Activated CD4-positive, alpha-beta T cell treated with anti-CD3 and anti-CD28 coated beads, Interleukin-10, Interleukin-2, amounts not matched to agents 100 ng/mL and 50 ng/mL, durations not matched to agents 16 hours and 8 hours (primary cell): ENCODE measurements at places on chromosomes 3 and 15.
A peak's percentile ranks its signal among the peaks of the same experiment; 100 is the strongest.

DNA sequence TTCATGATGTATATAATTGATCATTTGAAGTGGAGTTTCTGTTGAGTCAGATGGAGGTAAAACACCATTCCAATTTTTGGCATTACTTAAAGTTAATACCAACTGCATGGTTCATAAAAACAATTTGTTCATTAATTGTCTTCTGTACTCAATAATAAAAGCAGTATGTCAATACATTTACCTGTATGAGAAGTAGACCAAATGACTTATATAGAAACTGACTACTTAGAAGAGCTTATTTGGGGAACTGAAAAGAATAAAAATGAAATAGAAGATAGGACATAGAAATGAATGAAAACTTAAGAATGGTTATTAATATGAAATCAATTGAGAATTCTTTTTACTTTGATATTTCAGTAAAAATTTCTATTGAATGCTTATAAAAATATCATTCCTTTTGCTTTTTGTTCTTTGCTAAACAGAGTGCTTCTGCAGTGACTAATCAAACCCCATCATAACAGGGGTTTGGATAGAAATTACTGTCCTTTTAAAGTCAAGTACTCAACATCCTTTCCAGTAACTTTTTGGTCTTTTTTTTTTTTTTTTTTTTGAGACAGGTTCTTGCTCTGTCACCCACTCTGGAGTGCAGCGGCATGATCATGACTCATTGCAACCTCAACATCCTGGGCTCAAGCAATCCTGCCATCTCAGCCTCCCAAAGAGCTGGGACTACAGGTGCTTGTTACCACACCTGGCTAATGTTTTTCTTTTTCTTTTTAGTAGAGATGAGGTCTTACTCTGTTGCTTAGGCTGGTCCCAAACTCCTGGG, 6.5 kb upstream of the CRYBG3 start:
- peak; percentile 78 for DNase-seq

DNA sequence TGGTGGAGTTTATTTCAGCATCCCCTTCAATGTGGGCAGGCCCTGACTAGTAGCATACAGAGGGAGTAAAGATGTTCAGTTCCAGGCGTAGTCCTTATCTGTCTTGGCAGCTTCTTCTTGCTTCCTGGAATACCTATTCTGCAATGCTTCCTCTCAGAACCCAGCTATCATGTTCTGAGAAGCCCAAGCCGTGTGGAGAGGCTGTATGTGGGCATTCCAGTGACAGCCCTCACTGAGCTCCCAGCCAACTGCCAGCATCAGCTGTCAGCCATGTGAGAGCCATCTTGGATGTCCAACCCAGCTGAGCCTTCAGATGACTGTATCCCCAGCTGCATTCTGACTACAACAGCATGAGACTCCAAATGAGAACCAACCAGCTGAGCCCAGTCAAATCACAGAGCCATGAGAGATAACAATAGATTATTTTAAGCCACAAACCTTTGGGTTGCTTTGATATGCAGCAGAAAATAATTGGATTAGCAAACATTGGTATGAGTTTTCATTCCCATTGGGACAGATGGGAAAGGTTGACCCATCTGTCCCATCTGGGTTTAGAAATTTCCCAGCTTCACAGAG, 8.4 kb upstream of the CMTM7 start:
- no peak for DNase-seq

DNA sequence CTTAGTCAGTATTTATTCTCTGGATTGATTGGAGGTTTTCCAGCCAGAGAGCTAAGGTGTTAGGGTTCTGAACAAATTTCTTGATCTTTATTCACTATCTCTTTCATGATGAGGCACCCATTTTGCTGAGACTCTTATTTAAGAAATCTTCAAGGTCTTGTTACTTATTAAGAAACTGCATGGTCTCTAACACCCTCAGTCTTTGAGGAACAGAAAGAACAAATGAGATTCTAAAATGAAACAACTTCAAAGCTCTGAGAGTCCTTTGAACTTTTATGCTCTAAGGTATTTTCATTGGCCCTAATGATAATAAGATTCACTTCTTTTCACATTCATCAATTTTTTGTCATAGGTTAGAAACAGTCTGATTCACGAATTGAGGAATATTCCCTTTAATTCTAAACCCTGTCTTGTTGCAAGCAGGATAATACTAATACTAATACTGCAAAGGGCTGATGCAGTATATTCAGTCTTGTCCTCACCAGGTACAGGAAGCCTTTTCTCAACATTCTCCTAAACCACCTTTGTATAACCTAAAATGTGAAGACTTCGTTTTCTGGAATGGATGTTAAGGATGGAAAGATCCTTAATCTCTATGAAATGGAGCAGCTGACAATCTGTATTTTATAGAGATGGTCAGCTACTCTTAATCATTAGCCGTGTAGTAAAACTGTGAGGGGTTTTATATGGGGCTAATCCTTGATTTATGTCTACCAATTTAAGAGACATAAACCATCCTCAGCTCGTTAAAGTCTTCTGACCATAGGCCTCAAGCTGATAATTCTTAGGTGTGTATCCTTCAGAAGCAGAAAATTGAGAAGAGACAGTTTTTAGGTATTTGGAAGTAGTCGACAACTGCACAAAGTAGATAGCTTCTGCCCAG, 198.3 kb downstream of the OTOL1 start:
- no peak for DNase-seq

DNA sequence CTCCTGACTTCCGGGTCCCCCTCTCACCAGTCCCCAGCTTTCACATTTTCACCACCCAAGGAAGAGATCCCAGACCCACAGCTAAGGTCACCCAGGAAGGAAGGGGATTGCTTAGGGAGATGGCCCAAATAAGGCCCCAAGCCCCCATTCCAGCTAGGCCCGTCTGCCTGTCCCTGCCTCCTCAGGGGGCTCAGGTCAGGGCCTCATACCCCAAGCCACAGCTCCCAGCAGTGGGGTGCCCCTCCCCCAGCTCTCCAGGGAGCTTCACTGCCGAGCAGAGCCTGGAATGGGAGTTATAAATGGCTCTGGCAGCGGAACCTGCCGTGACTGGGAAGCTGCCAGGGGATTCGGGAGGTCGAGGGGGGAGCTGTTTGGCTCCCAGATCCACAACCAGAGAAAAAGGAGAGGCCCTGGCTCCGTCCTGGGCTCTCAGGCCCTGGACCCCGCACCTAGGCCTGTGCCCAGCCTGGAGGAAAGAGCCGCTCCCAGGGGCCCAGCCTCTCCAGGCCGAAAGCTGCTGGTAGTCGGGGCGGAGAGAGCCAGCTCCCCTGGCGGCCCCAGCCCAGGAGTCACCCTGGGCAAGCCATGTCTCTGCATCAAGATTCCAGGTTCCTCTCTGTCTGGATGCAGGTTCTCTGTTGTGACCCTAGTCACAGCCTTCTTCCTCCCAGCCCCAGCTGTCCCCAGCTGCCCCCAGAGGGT, 550 bp downstream of the CCDC9B start:
- DNase-seq = no peak

DNA sequence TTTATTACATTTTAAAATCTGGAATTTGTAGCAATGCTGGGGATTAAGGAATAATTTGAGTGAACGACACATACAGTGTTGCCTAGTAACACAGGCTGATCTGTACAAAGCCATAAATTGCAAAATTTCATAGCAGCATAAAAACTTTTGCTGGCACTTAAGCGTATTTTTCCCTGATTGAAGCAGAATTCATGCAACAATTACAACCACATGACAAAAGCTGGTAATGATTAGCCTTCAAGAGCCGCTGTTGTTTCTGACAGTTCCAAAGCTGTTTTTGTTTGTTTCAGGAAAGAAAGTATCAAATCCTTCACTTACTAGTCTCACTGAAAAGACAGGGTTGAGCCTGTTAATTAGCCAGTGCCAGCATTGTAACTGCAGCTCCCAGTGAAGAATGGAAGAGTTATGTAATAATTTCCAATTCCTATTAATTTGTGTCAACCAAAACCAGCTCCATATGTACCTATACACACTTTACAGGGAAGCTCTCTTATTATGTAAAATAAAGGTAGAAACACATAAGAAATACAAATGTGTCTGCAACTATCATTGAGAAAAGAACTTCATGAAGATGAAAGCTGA, 60.7 kb downstream of the AGTR1 start:
- no peak for DNase-seq

- no peak for DNase-seq
Measured at GRCh38 chr3:72462595-72463011, 385.6 kb downstream of the SHQ1 start.

GRCh38 chr15:72230197-72231065, 559 bp downstream of the PKM start:
- peak; percentile 92 for DNase-seq

GRCh38 chr3:105466495-105467404, 100.0 kb downstream of the ALCAM start:
- DNase-seq = no peak

GRCh38 chr3:177420651-177421480, 223.6 kb upstream of the TBL1XR1 start:
- DNase-seq = no peak

- no peak for DNase-seq
Measured at GRCh38 chr3:111581403-111582119, 13.6 kb downstream of the ZBED2 start.

GRCh38 chr3:14007006-14007405, 117.7 kb downstream of the CHCHD4 start:
- no peak for DNase-seq

- no peak for DNase-seq
Measured at GRCh38 chr15:79952329-79952728, 18.7 kb downstream of the BCL2A1 start.

DNA sequence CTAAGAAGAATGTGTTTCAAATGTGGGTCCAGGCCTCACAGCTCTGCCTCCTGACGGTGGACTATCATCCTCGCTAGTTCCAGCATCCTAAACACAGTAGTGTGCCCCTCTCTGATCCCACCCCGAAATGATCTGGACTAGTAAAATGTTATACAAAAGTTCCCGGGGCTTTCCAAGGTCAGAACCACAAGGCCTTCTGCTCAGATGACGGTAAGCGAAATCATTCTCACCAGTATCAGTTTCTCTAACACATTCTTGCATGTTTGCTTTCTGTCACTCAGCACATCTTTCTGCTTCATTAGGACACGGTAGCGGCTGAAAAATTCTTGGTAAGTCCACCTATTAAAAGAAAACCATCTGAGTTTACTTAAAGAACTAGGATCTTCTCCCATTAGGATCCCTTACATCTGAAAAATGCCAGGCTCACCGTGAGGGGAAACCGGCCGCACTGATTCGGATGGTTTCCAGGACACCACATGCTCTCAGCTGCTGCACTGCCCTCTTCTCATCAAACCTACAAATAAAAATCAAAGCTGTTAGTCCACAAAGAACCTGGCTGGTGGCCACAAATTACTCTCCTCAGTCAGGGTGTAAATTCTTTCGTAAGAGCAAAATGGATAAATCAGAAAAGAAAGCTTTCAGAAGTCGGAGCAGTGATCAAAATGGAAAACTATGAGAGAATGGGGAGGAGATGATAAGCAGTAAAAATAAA, 83.9 kb upstream of the MYO5C start:
- peak; percentile 84 for DNase-seq

GRCh38 chr3:14336749-14337598, 65.4 kb upstream of the SLC6A6 start:
- DNase-seq = no peak

GRCh38 chr3:103459815-103460214, 1025.0 kb downstream of the ZPLD1 start:
- no peak for DNase-seq

DNA sequence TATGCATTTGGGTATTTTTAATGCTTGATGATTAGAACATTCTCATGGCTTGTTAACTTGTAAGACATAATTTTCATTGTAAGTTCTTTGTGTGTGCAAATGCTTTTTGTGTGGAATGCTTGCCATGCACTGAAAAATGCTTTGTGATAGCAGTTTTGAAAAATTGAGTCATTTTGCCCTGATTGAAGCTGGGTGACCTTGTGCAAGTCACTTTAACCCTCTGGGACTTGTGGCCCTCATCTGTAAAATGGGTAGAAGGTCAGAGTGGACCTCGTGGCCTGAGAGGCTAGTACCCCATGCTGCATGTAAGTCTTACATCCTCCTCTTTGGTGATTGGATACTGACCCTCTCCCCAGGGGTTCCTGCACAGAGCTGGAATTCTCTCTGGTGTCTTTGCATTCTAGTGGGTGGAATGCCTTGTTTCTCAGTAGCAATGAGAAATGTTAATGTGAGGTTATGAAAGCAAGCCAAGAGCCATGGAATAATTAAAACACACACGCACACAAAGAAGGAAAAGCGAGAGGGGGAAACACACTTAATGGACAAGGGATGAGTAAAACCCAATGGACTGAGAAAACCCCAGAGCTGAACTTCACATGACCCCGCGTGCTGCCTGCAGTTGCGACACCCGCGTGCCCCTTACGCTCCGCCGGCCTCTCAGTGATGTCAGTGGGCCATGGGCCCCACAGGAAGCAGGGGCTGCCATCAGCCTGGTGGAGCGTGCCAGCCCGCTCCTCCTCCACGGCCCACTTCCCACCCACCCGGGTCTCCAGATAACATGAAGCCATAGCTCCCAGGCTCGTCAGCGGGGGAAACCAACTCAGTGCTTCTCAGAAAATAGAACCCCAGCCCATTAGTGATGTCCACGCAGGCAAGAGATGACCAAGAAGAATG, 44.0 kb downstream of the SMAD3 start:
- DNase-seq = no peak

GRCh38 chr3:110262896-110263295, 808.7 kb upstream of the NECTIN3 start:
- DNase-seq = no peak

DNA sequence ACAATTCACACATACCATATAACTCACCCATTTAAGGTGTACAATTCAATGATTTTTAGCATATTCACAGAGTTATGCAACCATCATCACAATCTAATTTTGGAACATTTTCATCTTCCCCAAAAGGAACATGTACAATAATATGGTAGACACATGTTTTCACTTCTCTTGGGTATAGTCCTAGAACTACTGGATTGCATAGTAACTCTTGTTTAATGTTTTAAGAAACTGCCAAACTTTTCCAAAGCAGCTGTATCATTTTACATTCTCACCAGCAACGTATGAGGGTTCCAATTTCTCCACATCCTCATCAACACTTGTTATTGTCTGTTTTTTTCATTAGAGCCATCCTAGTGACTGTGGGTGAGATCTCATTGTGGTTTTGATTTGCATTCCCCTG, 14.3 kb downstream of the BNC1 start:
- DNase-seq = no peak

DNA sequence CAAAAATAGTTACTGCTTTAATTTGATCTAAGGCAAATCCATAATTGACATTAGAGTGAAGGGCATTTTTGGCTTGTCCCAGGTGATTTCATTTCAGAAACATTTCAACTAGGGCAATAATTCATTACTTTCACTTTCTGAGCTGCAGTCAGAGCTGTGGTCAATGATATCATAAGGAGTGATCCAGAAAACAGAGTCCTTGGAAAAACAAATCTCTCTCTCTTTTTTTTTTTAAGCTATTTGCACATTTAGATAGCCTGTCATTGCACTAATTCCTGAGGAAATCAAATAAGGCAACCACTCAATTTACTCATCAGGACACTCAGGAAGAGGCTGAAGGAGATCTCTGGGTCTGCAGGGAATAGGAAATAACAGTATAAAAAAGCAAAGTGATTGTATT, 269.5 kb upstream of the LRRC3B start:
- no peak for DNase-seq

- no peak for DNase-seq
Measured at GRCh38 chr3:15929944-15930571, 132.3 kb upstream of the ANKRD28 start.
